ENCODE measurements at places on chromosomes 11 and 22.

GRCh38 chr11:91790346-91791170 is 434.1 kb upstream of the FAT3 start:
- no peak for DNase-seq

DNA sequence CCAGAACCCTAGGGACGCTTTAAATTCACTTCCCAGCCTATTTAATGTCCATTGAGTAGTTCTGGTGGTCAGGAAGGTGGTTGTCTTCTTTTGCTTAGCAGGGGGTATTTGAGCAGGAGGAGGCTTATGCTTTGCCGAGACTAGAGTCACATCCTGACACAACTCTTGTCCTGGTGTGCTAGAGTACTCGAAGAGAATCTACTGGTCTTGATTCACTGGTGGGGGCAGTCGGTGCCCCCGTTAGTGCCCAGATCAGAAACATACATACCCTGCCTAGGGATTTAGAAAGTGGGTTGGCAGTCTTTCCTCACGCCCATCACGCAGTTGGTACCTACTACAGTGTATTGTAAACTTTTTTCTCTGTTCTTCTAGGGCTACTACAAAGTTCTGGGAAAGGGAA is 2.7 kb downstream of the RPL27A start:
- no peak for DNase-seq

- no peak for DNase-seq
Observed at GRCh38 chr11:69448471-69449284, 32.8 kb upstream of the LINC01488 start.

DNA sequence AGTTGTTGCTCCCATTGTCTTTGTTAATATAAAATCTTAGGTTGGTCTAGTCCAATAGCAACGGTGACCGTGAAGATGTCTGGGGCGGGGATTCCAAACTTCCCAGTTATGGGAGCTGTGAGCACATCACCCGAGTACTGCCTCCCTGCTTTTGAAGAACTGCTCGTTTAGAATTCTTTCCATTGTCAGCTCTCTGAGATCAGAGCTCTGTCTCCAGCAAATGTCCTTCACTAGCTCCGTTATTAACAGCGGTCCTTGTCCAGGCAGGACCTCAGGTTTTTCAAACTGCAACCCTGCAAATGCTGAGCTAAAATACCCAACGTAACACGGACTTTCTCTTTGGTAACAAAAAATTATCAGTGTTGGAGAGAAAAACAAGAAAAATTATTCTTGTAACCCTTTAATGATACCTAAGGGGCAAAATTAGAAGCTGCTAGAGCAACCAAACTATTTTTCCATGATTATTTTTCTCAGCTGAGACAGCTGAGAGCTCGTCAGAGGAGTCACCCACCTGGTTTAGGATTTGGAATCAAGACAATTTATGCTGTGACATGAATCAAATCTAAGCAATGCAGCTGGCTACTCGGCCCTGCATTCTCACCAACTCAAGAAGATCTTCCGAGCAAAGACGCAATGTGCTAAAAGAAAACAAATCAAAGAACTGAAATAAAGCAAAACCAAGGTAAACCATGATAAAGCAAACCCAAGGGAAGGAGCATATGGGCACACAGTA is 15.1 kb upstream of the EFCAB6 start:
- no peak for DNase-seq

GRCh38 chr11:88464528-88464927 is 127.0 kb upstream of the CTSC start:
- no peak for DNase-seq

DNA sequence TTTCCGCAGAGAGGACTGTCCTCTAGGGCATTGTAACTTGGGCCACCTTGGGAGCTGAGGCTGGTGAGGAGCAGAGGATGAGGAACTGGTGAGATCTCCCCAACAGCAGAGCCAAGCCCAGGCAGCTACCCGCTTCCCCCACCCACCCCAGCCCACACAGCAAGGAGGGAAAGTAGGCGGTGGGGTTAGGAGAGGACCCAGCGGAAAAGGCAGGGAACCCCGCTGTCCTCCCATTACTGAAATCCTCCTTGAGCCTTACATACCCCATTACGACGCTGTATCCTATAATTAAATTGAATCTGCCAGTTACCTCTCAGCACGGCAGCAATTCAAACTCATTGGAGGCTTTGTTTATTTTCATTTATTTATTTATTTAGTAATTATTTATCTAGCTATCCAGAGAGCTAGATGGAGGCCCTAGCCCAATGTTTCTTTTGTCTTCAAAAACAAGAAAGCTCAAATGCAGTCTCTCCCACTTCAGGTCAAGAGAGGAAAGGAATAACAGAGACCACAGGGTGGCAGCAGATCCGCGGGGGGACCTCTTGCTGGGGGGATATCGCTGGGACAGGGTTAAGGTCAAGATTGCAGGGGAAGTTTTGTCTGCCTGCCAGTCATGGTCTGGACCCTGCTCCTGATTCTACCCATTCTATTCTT is 218.0 kb downstream of the ST3GAL4 start:
- DNase-seq = no peak

GRCh38 chr11:113204280-113204679 is 110.1 kb upstream of the TTC12 start:
- DNase-seq = no peak

- DNase-seq = no peak
Observed at GRCh38 chr11:120793806-120794479, 230.0 kb upstream of the TBCEL start.

DNA sequence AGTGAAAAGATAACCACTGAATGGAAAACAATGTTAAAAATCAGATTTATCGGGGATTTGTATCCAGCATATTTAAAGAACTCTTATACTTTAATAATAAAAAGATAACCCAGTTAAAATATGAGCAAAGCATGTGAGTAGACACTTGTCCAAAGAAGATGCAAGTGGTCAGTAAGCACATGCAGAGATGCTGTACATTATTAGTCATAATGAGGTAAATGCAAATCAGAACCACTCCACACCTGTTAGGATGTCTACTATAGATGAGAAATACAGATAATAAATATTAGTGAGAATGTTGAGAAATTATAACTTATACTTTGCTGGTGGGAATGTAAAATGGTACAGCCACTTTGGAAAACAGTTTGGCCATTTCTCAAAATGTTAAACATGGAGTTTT is 28.0 kb downstream of the QSER1 start:
- DNase-seq = no peak

Measured in erythroblast (primary cell).